ENCODE measurements at places on chromosomes 5 and 9.

DNA sequence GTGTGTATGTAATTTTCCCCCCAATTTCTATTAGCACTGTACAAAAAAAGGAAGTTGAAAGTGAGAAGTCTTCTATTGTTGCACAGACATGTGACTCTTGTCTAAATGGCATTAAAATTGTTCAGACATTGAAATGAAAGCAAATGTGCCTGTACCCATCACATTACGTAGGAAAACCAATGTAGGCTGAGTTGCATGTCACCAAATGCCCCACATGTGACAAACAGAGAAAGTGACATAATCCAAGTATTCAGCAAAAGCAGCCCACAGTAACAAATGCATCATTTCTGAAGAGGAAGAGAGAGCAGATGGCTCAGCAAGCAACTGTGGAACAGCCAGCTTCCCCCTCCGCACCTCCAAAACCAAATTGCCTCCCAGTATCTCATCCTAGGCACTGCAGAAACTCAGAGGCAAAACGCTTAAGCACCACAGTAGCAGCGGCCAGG lies 161.5 kb upstream of the NR4A3 start:
- no peak for DNase-seq

GRCh38 chr9:115445655-115446054 lies 327.7 kb upstream of the TNC start:
- DNase-seq: no peak

DNA sequence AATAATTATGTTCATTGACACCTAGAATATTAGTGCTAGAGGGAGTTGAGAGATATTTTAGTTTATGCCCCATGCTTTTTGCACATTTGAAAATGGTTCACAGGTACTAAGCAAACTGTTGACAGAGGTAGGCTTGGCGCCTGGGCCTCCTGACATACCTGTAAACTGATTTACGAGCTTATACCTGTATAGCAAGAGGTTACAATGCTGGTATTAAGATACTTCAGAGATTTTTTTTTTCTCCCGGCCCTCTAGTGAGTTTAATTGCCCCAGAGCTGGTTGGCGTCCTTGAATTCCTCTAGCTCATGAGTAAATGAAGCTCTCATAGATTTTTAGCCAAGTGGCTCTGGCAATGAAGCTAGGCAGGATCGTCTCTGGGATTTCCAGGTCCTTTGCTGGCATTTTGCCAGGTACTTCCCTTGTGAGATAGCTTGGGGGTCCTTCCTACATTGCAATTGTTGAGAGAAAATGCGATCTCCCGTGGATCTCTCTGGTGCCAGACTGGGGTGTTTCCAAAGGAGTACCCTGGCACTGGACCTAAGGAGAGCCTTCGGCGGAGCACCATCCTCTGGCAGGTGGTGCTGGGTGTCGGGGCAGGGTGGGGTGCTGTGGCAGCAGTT lies 9.0 kb downstream of the SLC36A1 start:
- DNase-seq: no peak

- no peak for DNase-seq
These were observed at the start of gene NFIB for GRCh38 chr9:14313951-14314423. Gene NFIB (minus strand): TSS chr9:14314141. CDS start chr9:14313511, 630 bp downstream.

GRCh38 chr5:142846406-142846805 lies 76.2 kb downstream of the ARHGAP26 start:
- DNase-seq: no peak

- no peak for DNase-seq
These were observed 119.6 kb downstream of the SEC61B start for GRCh38 chr9:99341686-99342085.

DNA sequence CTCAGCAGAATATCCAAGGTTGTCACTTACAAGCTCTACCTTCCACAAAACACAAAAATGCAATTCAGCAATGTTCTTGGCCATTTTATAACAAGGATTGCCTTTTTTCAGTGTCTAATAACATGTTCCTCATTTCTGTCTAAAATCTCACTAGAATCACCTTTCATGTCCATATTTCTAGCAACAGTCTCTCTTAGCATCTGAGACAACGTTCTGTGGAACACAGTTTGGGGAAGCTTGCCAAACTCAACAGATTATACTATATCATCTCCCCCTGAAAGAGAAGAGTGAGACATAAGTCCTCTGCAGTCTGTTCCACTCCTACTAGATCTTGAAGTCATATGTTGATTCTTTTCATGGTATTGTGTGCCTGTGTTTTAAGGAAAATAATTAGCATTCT lies 70.7 kb downstream of the F2RL2 start:
- DNase-seq: no peak

GRCh38 chr9:121055642-121056143 lies 5.6 kb upstream of the C5 start:
- no peak for DNase-seq

DNA sequence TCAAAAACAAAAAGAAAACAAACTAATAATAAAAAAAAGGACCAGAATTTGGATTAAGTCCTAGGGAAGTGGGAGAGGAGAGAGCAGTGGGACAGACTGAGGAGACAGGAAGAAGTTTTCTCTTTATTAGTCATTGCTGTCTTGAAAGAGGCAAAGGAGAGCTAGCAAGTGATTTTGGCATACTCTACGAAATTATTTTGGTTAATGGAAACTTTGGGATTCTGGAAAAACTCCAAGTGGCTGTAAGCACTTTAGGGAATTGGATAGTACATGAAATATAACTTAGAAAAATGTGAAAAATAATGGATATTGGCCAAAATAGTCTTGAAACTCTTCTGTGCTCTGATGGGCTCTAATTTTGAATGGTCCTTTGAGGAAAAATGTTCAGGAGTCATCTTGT lies 1641.8 kb upstream of the WWC1 start:
- no peak for DNase-seq

- DNase-seq: no peak
These were observed 88.6 kb downstream of the GDNF start for GRCh38 chr5:37751227-37751626.

GRCh38 chr5:8098081-8098480 lies 229.1 kb downstream of the MTRR start:
- DNase-seq: no peak
